ENCODE measurements at places on chromosomes 7 and 10.

GRCh38 chr10:44569193-44570091, 184.5 kb upstream of the CXCL12 start:
- DNase-seq, result no peak

DNA sequence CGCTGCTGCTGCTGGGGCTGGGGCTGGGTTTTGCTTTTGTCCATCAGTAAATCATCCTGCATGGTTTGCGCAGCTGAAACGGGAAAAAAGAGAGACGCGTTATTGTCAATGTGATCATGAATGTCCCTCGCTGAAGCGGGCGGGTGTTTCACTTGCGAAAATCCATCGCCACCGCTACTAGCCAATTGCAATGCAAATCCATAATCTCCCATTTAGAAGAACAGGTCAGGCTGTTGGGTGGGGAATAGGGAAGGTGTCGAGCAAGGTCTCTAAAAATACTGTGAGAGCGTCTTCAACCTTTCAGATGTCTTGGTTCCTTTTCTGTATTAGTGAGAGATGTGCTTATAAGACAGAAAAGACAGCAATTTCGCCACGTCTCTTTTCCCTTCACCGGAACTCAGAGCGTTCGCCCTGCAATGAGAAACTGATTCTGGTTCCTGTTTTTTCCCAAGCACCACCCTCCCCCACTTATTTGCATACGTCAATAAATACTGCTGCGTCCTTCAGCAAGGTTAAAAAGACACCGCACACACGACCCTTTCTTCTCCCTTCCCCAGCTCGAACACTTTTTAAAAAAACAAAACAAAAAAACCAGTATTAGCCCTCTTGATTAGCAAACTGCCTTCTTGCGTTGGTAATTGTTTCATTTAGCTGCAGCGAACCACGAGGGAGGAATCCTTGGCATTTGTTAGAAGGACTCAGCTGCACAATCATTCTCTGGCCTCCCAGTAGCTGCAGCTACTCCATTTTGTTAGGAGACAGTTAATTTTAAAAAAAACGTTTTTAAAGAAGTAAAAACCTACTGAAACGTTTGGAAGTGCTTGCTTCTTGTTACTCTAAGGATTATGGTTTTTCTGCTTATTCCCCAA, 50.4 kb downstream of the CPEB3 start:
- peak; percentile 45 for DNase-seq

DNA sequence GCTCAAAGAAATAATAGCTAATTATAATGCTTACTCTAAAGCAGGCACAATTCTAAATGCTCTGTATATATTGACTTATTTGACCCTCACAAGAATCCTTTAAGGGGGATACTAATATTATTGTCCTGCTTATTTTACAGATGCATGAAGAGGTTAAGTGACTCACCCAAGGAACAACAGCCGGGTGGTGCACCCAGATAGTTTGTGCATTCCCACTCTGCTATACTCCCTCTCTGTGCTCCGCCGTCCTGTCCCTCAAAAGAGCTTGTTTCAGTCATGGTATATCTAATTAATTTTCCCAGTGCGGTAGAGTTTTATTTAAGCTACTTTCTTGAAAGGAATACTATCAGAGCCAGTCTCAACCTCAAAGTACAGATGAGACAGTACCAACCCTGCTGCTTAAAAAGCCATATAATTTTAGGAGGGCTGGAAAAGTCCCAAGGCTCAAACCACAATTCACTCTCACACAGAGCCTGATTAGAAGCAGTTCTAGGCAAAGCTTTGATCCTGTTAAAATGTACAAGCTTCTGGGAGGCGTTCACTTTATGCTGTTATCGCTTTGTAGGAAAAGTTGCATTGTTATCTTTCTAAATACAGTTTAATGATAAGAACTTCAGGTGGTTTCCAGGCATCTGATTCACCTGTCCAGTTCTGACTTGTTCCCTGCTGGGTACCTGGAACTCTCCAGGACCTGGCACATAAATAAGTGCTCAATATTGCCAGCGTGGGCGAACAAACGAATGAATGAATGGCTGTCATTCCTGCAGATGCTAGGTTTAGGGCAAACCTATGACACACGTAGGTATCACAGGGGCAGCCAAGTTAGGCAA, 261.5 kb upstream of the KLF14 start:
- no peak for DNase-seq

GRCh38 chr10:132957131-132957530, 14.8 kb upstream of the CFAP46 start:
- DNase-seq, result no peak

DNA sequence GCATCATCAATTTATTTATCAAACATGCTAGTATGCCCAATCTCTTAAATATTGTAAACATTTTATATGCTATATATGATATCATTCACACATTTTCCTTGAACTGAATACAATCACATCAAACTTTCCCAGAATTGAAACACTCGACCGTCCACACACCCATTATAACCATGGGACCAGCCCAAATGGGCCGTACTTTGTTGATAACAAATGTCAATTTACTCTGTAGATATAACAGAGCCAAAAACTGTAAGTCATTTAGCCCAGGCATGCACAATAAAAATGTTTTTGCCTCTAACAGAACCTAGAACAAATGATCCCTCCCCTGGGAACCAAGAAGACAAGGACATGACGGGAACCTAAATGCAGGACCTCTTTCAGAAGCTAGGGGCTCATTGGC, 683 bp upstream of the ANKRD22 start:
- no peak for DNase-seq

GRCh38 chr10:97810446-97810845, 38.6 kb upstream of the SFRP5 start:
- DNase-seq, result no peak

- no peak for DNase-seq
Observed at GRCh38 chr7:30466266-30466665, 12.3 kb downstream of the NOD1 start.
